ENCODE measurements at places on chromosomes 3 and 15.

- no peak for DNase-seq
These were observed 44.3 kb downstream of the RAB6B start for GRCh38 chr3:133851266-133851906.

- DNase-seq = no peak
These were observed 40.3 kb downstream of the RPL22L1 start for GRCh38 chr3:170829546-170830272.

- no peak for DNase-seq
These were observed 19.5 kb upstream of the COMMD2 start for GRCh38 chr3:149771652-149772271.

DNA sequence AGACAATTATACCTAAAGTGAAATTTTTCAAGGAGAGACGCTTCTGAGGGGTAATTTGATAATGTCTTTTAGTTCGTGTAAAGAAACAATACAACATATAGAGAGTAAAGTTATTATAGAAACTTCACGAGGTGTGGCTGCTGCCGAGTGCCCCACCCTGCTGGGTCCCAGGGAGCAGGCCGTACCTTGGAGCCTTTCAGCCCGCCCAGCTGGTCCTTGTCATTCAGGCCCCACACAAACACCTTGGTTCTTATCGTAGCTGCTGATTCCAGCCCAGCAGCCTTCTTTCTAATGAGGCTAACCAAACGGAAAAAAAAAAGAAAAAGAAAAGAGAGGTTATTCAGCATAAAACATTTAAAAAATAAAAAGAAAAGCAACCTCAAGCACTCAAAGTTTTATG lies 83.1 kb upstream of the OCA2 start:
- no peak for DNase-seq

DNA sequence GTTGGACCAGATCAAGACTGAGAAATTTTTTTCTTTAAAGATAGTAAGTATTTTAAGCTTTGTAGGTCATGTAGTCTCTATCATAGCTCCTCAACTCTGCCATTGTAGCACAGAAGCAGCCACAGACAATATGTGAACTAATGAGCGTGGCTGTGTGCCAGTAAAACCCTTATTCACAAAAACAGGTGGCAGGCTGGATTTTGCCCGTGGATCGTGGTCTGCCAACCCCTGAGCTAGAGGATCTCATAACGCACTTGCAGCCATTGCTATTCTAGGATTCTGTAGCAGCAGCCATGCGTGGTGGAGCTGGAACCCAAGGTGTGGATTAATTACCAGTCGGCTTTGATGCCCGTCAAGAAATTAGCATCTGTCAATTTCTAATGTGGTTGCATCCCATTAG lies 68.7 kb upstream of the PLXNA1 start:
- DNase-seq = no peak

DNA sequence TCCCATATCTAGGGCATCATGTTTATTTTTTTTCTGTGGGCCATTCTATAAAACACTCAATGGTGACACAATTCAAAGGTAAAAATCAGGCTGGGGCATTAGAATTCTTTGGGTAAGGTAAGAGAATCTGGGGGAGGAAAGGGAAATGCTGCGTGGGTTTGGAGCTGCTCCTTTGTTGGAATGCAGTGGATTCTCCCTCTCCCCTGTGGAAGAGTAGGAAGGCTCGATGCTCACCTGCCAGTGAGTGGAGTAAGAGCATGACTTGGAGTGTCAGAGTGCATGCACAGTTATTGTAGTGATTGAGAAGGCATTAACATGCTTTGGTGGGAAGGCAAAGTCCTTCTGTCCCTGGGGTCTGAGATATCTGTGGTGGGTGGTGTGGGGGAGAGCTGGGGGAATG lies 280.0 kb downstream of the PDCD6IP start:
- no peak for DNase-seq

DNA sequence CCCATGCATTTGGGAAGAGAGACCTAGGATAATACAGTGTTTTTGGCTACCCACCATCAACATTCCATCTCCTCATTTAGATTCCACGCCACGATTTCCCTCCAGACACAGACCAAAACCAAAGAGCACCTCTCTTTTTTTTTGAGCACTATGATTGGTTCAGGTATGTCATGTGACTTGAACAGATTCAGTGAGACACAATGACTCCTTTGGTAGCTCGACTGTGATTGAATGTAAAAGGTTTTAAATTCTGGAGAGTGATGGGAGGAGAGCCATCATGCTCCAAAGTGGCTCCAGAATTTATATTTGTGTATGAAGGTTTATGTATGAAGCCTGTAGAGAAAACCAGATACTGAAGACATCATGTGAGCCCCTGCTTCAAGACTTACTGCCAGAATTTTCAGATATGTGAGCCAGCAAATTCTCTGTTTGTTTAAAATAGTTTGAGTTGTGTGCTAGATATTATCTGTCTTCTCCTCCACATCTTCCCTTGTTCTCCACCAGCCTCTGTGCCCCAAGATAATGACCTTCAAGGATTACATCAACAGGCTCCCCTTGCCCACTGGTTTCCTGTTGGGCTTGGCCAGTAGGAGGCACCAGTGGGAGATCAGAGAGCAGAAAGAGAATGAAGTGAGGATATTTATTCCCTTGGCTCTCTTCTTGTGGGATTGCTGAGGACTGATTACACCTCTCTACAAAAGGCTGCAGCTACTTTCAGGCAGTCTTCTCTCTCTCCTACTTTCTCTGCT lies 12.5 kb downstream of the MYD88 start:
- DNase-seq = no peak

GRCh38 chr3:187049462-187050101 lies 89.7 kb downstream of the RPL39L start:
- DNase-seq = no peak

DNA sequence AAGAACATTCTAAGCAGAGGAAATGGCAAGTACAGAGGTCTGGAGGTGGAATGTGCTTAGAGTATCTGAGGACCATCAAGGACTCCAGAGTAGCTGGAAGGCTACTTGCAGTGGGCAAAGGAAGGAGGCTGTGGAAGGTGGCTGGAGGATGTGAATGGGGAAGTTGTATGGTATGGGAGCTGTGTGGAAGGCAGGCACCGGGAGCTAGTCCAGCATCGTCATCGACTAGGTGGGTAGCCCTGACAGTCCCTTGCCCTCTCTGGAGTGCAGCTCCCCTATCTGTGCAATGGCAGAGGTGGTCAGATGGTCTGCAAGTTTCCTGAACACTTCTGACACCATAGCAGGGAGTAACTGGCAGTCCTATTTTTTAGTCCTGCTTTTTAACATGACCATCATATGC lies 19.3 kb downstream of the CCDC13 start:
- DNase-seq = no peak

DNA sequence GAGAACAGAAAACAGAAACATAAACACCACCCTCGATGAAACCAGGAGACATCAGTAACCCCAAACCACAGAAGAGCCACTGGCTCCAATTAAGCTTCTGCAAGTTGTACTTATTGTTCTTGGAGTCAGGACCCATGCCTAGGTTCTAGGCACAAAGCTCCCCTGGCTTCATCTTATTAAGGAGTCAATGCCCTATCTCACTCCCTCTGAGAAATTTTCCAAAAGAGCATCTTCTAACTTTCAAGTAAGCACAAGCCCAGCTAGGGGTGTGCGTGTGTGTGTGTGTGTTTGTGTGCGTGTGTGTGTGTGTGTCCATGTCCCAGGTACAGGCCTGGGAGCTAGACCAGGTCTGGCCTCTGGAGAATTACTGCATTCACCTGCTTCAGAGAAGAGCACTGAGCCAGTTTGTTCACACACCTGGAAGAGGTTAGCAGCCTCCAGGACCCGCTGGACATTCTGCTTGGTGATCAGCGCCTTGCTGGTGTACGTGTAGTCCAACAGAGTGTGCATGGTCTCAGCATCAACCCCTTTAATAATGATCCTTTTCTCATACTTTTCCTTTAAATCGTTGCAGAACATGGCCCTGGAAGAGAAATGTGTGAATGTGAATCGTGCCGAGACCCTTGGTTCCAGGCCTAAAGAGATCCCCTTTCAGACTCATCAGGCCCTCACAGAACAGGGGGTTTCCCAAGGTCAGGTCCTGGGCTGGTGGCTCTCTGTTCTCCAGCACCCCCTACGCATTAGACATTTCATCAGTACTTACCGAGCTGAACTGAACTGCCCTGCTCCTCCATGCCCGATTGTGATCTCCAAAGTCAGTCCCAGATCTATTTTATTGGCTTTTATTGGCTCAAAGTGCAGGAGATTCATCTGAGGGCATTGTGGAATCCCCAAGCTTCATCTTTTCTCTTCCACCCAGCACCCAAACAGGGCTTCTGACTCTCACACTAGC lies 27.8 kb downstream of the KLHL6 start:
- DNase-seq = no peak

GRCh38 chr15:91974321-91974720 lies 120.8 kb downstream of the SLCO3A1 start:
- DNase-seq = no peak

GRCh38 chr3:127069814-127070440 lies 87.0 kb downstream of the PLXNA1 start:
- no peak for DNase-seq

- no peak for DNase-seq
These were observed 439.8 kb downstream of the RBMS3 start for GRCh38 chr3:29720665-29721064.

- DNase-seq = no peak
These were observed 37.3 kb upstream of the CMTM7 start for GRCh38 chr3:32354362-32354778.

DNA sequence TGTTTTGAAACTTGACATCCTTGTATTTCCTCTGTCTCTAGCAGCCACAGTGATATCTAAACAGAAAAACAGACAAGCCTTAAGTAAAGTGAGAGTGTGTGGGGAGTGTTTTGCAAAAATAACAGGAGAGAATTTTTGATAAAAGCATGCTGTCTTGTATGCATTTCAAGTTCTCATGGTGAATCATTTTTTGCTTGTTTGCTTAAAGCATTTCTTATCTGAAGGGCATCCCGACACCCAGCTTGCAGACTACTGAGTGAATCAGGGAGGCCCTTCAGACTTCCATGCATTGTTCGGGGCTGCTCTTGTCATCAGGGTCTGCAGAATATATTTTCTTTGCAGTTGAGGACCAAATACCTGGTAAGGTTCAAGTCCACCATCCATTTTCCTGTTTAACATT lies 8.5 kb downstream of the CGNL1 start:
- no peak for DNase-seq

- no peak for DNase-seq
These were observed 151.0 kb downstream of the ALDH1A2 start for GRCh38 chr15:57914350-57915055.

GRCh38 chr15:39213385-39213840 lies 367.5 kb upstream of the THBS1 start:
- DNase-seq = no peak

- peak; percentile 27 for DNase-seq
These were observed 29.4 kb upstream of the SEMA3F start for GRCh38 chr3:50125541-50126286.

GRCh38 chr15:39909007-39909406 lies 11.1 kb downstream of the GPR176 start:
- no peak for DNase-seq

DNA sequence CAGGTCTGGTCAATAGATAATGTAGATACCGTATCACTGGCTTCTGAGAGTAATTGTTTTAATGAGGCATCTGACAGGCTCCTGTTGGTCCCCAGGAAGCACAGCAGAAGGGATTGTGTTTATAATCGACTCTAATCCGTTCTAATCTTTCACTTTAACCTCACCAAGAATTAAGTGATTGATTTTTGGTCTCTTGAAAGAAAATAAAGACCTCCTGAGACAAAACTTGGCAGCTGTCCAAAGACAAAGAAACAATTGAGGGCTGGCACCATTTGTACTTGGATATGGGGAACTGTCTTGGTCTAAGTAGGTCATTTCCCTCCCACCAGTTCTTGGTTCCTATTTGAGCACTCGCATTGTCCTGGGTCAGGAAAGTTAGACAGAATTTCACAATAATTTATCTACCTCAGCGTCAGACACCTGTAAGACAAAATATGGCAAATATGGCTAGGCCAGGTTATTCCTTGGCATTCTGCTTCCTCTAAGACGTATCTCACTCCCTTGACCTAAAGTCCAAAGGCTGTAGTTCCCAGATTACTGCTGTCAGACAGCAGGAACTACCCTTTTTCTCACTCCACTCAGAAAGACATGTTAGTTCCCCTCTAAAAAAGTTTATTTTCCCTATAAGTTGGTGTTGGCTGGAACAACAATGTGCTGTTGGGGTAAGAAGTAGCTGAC lies 22.7 kb upstream of the CD96 start:
- no peak for DNase-seq

- DNase-seq = no peak
These were observed 68.1 kb downstream of the TM4SF4 start for GRCh38 chr3:149542375-149543312.

DNA sequence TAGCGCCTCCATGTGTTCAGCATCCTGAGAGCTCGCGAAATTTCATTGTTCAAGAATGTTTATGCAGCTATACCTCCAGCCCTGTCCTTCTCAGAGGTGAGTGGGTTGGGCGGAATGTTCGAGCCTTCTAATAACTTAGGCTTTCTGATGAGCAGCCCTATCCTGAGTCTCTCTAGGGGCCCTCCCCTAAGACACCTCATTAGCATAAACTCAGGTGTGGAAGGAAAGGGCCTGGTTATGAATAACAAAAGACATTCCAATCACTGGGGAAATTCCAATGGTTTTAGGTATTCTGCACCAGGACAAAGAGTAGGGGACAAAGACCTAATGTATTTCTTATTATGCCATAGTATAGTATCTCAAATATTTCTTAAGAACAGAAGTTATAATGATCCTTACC lies 138.1 kb upstream of the PDZRN3 start:
- DNase-seq = no peak

- DNase-seq = no peak
These were observed 32.7 kb downstream of the RTP1 start for GRCh38 chr3:187230011-187230410.

DNA sequence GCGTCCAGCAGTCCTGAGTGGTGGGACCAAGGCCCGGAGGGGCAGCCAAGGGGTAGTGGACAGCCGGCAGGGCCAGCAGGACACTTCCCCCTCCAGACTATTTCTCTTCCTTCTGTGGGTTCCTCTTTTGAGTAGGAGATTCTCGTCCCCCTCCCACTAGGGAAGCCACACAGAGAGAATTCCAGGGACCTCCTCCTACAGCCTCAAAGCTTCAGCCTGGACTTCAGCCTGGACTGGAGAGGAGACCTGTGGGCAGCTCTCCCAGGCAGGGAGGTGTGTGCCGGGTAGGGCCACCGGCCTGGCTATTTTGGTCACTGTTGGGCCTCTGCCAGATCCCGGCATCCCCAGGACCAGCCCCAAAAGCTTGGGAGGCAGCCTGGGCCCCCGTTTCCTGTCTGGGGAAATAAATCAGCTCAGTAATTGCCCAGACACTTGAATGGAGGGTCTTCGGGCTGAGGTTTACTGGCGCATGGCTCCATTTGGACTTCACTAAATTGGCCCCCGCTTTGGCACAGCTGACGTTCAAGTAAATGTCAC lies 1.3 kb downstream of the SLC6A6 start:
- no peak for DNase-seq

GRCh38 chr3:64985072-64985471 lies 297.3 kb upstream of the ADAMTS9 start:
- no peak for DNase-seq

- no peak for DNase-seq
These were observed 50.9 kb downstream of the CAPN7 start for GRCh38 chr3:15256861-15257341.

- DNase-seq = no peak
These were observed 114.7 kb downstream of the AKAP13 start for GRCh38 chr15:85495096-85495495.

GRCh38 chr15:55494931-55495330 lies 13.1 kb downstream of the DNAAF4 start:
- DNase-seq = no peak
